ENCODE measurements at places on chromosomes 1 and 21.

- DNase-seq, result no peak
Observed at GRCh38 chr1:211261229-211261628, 2.1 kb downstream of the RCOR3 start.

- no peak for DNase-seq
Observed at GRCh38 chr1:40049725-40050124, 9.2 kb downstream of the CAP1 start.

GRCh38 chr1:58290685-58291372 lies 255.7 kb downstream of the OMA1 start:
- no peak for DNase-seq

DNA sequence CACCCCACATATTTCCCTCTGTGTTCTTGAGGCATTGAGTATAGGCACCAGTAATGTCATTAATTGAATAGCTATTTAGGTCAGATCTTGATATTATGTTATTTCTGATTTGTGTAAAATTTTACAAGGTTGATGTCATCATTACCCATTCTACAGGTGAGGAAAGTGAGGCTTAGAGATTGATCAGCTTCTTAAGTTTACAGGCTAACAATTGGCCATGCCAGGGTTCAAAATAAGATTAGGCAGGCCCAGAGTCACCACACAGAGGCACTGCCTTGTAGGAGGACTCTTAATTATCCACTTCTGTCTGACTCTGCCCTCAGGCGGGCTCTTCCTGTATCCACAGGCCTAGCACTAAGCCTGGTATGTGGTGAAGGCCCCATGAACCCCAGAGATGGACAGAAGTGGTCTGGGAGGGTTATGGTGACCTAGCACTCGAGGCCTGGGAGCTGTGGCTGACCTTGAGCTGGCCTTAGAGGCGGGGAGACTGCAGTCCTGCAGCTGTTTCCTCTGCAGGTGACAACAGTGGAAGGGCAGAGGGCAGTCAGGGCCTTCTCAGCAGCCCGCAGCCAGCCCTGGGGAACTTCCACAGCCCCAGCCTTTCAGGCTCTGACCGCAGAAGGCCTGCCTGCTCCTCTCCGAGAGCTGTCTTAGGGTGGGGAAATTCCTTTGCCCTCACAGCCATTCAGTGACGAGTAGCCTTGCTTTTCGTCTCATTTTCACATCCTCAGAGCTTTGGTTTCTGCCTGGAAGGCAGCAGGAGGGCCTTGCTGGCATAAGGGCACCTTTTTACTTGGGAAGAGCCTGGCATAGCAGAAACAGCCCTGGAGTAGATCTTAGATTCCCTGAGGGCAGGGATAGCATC lies 12.2 kb downstream of the ZDHHC18 start:
- peak; percentile 51 for DNase-seq

GRCh38 chr1:167900907-167901306 lies 13.0 kb downstream of the ADCY10 start:
- DNase-seq, result no peak

GRCh38 chr1:198893763-198894444 lies 255.1 kb downstream of the PTPRC start:
- DNase-seq, result no peak

GRCh38 chr1:205593532-205593931 lies 38.3 kb downstream of the ELK4 start:
- no peak for DNase-seq

DNA sequence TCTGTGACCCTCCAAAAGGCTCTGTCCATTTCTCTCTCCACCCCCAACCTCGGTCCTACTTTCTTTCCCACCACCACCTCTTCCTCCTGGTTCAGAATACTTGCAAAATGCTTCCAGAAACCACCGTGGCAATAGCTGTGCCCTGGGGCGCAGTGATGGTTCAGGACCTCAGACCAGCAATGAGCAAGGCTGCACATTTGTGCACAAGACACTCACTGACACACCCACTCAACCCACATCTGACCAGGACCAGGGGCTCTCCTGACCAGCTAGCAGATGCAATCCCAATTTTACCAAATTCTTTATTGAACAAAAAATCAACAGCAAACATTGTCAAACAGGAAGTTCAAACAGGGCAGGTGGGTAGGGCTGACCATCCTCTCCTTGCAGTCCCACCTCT lies 25.7 kb downstream of the SPOCD1 start:
- no peak for DNase-seq

- DNase-seq, result no peak
Observed at GRCh38 chr1:162168261-162168660, 98.8 kb downstream of the NOS1AP start.

DNA sequence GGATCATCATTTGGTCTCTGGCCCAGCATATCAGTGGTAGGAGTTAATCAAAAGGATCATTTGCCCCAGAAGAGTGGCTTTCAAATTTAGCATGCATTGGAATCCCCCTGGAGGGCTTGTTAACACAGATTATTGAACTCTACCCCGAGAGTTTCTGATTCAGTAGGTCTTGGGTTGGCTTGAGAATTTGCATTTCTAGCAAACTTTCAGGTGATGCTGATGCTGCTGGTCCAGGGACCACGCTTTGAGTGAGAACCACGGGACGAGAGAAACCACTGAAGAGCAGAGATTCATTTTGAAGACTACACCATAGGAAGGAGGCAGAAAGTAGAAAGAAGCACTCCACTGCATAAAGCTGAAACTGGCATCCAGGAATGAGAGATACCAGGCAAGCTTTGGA lies 81.3 kb upstream of the DUSP10 start:
- no peak for DNase-seq

- no peak for DNase-seq
Observed at GRCh38 chr1:90719330-90720144, 2.4 kb upstream of the BARHL2 start.

GRCh38 chr1:59136541-59137275 lies 160.2 kb upstream of the FGGY start:
- DNase-seq, result no peak

DNA sequence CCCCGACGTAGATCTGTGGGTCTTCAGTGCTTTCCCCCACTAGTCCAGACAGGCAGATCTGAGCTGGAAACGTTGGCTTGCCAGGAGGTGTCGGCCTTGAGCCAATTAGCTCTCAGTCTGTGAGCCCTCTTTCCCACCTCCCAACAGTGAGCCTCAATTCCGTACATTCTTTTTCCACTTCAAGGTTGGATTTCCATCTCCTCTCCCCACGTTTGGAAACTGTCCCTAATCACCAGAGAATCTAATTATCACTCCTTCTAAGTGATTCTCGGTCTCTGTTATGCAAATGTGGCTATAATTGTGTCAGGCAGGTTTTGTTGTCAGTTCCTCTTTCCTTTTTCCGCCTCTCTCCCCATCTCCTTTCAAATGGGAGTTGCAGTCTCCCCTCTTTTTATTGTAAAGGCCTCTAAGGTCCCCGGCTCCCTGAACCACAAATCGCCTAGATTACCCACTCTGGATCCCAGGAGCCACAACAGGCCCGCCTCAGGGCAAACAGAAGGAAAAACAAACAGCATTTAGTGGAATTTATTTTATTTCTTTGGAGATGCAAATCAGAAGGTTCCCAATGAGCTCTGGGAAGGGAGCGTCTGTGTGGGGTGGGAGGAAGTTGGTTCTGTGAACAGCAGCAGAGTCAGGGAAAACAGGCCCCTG lies 29.4 kb upstream of the LRRN2 start:
- no peak for DNase-seq

GRCh38 chr1:15360700-15361099 lies 49.0 kb upstream of the EFHD2 start:
- DNase-seq, result no peak

DNA sequence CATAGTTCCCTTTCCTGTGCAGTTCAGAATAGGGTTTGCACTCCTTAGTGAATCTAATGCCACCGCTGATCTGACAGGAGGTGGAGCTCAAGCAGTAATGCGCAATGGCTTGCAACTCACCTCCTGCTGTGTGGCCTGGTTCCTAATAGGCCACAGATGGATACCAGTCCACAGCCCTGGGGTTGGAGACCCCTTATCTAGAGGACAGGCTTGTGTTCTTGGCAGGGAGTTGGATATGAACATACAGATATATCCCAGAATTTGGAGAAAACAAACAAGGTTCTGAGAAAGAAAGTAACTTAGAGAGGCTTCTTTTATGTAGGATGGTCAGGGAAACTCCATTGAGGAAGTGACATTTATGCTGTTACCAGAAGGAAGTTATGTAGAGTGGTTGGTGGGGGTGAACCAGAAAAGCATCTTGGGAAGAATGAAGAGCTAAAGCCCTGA lies 5.1 kb upstream of the PTPRC start:
- DNase-seq, result no peak

DNA sequence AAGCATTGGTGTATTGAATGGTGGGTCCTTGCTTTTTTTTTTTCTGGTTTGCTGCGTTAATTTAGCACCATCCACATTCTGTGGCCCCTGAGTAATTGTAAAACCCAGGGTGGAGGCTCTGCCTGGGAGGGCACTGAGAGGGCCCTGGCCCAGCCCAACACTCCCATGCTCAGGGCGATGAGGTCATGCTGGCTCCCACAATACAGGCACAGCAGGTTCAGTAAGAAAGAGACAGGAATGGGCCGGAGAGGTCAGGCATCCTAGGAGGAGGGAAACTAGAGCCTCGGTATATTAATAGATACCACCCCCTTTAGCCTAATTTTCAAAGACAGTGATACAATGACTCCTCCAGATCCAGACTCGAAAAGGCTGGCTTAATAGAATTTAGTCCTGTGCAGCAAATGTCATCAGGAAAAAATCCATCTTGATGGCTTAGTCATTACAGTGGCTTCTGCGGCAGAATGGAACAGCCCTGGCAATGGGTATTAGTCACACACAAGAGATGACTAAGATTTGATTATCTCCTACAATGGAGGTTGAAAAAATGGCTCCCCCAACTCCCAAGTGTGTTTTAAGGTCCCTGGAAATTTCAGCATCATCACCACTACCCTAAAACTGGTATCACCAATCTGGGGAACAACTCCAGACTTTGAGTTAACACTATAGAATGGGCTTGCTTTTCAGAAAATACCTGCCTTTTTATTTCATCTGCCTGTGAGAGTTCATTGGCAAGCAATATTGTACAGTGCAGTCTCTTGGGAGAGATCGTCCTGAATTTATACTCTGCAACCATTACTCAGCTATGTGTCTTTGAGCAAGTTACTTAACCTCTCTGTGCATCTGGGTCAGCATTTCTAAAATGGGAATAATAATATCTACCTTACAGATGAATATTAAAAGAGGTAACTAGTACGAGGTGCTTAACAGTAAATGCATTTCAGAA lies 43.9 kb upstream of the LYST start:
- DNase-seq, result no peak

DNA sequence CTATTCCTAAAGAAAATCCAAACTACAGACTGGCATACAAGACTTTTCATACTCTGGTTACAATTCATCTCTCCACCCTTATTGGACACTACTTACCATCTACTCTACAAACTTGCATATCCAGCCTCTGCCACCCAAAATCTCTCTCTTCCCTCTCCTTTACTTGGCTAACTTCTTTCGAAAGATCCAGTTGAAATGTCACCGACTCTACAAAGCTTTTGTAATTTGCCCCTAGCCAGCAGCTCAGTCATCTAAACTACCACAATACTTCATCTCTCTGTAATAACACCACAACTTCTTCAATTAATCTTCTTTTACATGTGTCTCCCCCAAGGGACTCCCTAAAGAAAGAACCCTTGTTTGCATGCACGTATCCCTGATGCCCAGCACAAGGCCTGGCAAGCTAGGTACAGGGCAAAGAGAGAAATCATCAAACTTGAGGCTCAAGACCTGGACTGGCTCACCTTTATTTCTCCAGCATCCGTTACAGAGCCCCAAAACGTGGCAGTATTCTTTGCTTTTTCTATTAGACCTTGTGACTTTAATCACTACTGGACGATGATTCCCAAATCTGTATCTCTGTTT lies 2.7 kb downstream of the ZBTB21 start:
- no peak for DNase-seq

GRCh38 chr1:186512698-186513457 lies 52.0 kb upstream of the PDC start:
- no peak for DNase-seq

- DNase-seq, result no peak
Observed at GRCh38 chr1:54009406-54009805, 8.6 kb downstream of the LDLRAD1 start.

DNA sequence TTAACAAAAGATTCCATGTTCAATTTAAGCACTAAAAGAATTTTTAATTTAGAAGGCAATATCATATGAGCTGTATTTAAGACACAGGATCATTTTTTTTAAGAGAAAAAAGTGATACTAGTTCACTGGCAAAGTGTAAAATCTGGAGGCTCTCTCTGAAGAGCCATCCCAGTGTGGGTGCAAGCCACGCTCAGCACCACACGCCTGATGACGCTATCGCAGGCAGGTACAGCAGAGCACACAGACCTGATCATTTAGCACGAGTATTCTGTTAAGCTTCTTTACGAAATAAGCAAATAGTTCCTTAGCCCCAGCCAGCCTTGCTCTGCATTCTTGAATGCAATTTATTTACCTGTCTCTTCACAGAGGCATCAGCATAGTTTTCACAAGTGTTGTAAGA lies 198.6 kb downstream of the SIPA1L2 start:
- no peak for DNase-seq

GRCh38 chr1:12125422-12126355 lies 41.1 kb upstream of the TNFRSF1B start:
- no peak for DNase-seq

DNA sequence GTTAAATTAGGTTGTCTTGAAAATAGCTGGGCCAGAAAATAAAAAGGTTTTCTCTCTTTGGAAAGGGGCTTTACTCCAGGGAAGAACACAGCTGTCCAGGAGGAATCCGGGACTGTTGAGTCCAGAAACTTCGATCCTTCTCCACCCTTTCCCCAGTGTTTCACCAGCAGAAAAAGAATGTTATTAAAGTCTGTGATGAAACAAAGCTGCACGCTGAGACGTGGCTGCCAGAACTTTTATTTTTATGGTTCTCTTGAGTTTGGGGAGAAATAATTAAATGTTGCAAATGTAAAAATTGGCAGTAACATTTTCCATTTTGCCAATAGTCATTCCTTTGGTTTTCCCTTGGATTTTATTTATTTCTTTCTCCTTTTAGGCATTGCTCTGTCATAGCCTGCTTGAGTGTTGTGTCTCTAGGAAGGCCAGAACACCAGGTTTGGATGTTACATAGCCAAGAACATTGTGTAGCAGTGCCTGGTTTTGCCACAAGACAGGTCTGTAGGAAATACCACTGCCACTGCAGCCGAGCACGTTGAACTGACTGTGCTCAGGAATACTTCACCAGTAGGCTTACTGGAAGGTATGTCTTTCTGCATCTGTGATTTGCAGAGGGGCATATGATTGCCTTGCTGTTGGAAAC lies 87.4 kb downstream of the ROR1 start:
- DNase-seq, result no peak

GRCh38 chr1:201585093-201585483 lies 46.2 kb downstream of the NAV1 start:
- DNase-seq, result no peak

DNA sequence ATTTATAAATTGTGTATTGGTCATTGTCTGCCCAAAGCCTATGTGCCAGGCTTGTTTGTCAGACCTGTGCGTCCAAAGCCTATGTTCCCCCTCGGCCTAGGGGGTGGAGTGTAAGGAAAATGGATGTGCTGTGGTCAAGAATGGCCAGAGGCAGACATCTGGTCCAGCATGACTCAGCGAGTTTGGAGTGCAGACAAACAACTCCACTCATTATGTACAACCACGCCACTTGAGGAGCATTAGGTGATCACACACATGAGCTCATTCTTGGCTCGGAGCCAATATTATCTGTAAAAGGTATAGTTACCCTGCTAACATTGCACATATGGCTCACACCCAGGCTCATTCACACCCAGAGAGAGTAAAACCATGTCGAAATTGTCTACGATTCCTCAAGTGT lies 1047.6 kb upstream of the ADGRL4 start:
- no peak for DNase-seq
